ENCODE measurements at places on chromosomes 12 and 14.

- DNase-seq = no peak
Measured at GRCh38 chr14:73142216-73142615, 5.9 kb downstream of the PSEN1 start.

DNA sequence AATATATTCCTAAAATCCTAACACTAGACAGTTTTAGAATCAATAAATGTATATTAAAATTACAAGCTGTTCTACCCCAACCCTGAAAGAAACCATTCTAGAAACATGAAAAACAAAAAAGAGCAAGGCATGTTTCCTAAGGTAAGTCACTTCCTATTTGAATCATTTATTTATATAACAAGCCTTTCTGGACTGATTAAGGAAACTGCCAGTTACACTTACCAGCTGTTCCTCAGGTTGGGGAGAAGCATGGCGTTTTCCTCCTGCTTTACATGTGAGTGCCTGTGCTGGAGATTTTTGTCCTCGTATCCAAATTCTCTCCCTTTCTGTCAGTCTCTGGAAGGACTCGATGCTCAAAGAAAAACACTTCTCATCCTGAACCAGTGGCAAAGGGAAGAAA is 183.3 kb downstream of the EFCAB11 start:
- DNase-seq = no peak

- no peak for DNase-seq
Measured at GRCh38 chr14:23361320-23361719, 3.7 kb downstream of the EFS start.

- DNase-seq = no peak
Measured at GRCh38 chr14:22552001-22552826, 36.8 kb downstream of the DAD1 start.

DNA sequence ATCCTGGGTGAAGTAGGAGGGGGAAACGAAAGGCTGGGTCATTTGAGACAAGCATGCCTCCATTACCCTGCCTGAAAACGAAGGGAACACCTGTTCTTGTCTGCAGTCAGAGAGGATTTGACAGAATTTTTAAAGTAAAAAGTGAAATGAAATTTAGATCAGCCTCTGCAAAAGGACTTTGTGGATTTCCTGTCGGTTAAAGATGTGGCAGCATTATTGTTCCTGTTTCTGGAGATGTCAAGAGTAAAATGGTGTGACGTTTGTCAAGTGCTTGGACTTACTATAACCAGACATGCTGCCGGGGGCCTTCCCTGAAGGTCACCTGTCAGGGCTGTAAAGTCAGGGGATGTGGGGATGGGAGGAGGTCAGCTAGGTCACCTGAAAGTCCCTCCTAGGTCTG is 32.0 kb downstream of the NRXN3 start:
- no peak for DNase-seq

- DNase-seq = no peak
Measured at GRCh38 chr12:131711551-131712205, 788 bp downstream of the SFSWAP start.

- no peak for DNase-seq
Measured at GRCh38 chr12:57191410-57191809, 25.2 kb upstream of the NXPH4 start.

GRCh38 chr12:75345531-75345930 is 11.1 kb downstream of the GLIPR1L1 start:
- DNase-seq = no peak

GRCh38 chr12:31524791-31525495 is 66.0 kb downstream of the DENND5B start:
- no peak for DNase-seq

GRCh38 chr12:41589878-41590277 is 401.8 kb downstream of the PDZRN4 start:
- no peak for DNase-seq

GRCh38 chr14:82536566-82536965 is 1002.9 kb upstream of the SEL1L start:
- no peak for DNase-seq

- no peak for DNase-seq
Measured at GRCh38 chr12:66662179-66662578, 16.7 kb downstream of the GRIP1 start.

All from NCI-H1092 treated with DMSO at 0.1 percent for 48 hours (cell line).